NCI-H2081 (cell line): ENCODE measurements at places on chromosomes 4 and X.

GRCh38 chrX:10133980-10134676 lies 22.6 kb upstream of the CLCN4 start:
- DNase-seq: no peak

DNA sequence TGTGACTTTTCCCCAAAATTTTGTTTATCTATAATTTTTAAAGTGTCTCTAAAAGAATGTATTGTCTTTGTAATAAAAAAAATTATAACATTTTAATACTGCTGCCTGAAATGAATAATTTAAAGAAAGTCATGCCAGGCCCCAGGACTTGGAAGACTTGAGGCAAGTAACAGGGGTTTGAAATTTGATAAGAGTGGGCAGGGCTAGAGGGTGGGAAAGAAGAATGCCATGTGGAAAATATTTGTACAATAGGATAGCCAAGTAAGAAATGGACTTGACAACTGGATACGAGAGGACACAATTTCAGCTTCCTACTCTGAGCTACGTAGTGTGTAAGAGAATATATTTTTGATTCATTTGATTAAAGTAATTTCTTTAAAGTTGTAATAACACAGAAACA lies 36.9 kb upstream of the ANKRD50 start:
- DNase-seq: no peak

DNA sequence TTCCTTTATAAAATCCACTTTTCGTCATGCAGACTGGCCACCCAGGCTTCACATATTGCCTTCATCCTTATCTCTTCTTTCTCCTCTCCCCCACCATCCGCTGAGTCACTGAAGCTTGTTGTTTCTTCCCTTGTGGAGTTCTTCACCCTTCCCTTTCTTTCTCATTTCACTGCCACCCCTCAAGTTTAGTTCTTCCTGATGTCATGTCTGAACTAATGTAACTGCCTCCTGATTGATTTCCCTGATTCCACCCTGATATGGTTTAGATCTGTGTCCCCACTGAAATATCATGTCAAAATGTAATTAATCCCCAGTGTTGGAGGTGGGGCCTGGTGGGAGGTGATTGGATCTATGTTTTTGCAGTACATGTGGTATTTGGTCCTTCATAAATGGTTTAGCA lies 151.4 kb downstream of the CPEB2 start:
- no peak for DNase-seq

DNA sequence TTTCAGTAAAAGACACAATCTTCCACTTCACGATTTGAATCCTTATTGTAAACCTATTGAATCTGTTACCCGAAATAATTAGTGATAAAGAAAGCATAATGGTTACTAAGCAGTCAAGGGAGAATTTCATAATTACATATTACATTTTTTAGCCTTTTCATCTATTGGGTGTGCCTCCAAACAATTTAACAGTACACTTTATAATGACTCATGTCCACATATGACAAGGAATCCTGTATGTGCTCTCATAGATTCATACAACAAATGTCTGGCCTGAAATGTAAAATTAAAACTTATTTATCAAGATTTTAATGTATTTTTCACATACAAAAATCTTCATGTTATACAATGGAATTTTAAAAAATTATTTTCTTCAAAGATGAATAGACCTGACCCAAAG lies 39.4 kb downstream of the PPP3CA start:
- no peak for DNase-seq

DNA sequence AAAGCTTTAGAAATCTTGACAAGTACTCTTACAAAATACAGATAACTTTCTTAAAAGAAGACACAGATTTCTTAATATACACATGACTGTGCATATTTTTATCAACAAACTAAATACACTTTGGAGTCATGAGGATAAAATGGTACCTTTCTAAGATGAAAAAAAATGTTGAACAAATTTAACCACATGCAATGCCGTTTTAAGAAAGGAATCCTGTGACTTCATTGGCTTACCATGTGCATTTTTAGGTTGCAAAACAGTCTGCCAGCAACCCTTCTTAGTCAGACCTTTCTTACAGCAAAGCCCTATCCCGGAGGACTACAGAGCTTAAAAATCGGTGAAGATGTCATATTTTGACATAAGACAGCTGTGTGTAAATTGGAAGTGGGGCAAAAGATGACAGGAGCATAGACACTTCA lies 51.7 kb downstream of the GASK1B start:
- no peak for DNase-seq

- DNase-seq: no peak
These were observed 74.6 kb upstream of the NWD2 start for GRCh38 chr4:37169956-37170355.

DNA sequence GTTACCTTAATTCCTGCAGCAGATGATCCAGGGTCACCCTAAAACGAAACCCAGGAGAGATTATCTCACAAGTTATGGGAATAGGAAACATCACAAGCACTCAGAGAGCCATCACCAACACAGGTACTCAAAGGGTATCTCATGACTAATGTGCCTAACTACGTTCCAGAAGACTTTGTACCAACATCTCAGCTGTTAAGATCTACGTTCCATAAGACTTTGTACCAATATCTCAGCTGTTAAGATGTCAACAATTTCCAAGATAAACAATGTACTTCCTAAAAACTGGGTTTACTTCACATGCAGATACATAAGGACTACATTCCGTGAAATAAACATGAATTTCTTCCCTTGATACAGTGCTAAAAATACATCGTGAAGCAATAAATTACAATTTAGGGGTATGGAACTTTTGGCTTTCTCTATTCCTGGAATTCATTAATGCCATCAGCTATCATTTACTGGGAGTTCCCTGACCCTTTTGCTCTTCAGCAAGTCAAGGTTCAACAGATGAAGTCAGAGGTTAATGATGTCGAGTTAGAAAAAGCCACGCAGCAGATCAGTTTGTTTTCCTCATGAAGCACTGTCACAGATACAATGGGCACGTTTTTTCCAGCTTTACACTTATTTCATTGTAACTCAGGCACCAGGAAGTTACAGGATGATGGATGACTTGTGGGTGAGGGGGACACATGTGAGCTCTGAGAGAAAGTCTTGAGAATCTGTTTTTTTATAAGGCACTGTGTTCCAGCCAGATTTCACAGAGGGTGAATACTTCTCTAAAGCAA lies 127.0 kb upstream of the ETNPPL start:
- DNase-seq: no peak

DNA sequence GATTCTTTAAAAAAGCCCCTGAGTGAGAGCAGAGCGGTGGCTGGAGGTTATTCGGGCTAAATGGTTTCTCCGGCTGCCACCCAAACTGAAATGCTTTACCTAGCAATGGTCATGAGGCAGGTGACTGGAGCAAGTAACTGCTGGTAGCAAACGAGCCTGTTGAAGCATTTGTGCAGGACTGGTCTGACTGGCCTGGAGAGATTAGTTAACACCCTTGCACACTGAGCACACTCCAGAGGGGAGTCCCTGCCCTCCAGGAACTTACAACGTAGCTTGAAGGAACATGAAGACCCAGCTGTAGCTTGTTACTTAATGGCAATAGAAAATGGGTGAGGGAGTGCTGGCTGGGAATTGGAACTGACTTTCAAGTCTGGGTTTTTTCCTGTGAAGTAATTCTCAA lies 40.4 kb downstream of the CCNG2 start:
- no peak for DNase-seq

DNA sequence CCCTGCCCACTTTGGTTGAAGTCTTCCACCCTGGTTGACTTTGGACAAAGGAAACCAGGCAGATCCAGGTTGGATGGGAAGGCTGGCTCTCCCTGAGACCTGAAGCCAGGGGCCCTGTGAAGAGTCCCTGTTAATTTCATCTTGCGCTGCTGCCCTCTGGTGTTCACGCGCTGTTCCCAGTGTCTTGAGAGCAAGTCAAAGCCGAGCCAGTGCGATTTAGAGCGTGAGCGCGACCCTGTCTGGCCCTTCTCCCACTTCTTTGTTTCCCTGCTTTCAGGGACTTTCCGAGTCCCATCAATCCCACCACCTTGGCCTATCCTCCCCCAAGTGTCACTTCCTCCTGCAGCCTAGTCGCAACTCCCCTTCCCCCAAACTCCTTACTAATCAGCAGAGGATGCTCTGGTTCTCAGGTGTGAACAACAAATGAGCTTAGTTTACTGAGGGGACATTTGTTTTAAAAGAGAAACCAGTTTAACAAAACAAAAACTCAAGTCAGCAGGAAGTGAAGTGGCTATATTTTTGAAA lies 25.8 kb upstream of the CHRNA9 start:
- DNase-seq: no peak

- no peak for DNase-seq
These were observed 267.1 kb downstream of the PAPSS1 start for GRCh38 chr4:107452717-107453630.

- no peak for DNase-seq
These were observed 243.0 kb upstream of the TEX13A start for GRCh38 chrX:105463473-105463872.

- DNase-seq: no peak
These were observed 147.0 kb upstream of the HPGD start for GRCh38 chr4:174669270-174669669.

- DNase-seq: no peak
These were observed 236.9 kb upstream of the EMCN start for GRCh38 chr4:100754751-100755150.

DNA sequence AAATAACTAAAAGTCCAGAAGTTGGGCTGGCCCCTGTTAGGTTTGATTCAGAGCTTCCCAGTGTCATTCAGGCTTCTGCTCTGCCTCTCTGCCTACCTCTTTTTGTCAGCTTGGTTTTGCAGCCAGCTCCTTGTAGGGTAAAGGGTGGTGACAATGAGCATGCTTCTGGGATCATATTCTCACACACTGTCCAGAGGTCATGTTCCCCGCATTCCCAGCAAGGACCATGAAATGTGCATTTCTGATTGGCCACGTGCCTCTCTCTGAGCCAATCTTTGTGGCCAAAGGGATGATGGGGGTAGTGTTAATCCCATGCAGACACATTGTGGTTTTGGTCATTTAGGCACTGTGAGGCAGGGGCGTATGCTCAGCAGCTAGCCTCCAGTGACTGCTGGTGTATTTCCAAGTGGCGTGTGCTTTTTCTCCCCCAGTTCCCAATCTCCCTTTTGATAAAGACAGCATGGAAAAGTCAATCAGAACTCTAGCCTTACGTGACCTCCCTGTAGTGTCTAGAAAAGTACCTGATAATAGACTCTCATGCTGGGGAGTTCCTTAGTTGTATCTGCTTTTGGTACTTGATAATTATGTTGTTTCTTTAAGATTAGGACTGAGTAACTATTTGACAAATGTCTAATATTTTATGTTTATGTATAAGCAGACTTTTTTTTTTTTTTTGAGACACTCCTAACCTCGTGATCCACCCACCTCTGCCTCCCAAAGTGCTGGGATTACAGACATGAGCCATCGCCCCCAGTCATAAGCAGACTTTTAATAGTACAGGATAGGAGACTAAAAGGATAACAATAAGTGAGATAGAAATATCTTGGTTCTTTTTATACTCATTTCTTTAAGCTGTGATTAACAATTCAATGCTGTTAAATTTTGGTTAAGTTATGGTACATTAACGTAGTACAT lies 57.8 kb downstream of the KIAA0232 start:
- DNase-seq: no peak

DNA sequence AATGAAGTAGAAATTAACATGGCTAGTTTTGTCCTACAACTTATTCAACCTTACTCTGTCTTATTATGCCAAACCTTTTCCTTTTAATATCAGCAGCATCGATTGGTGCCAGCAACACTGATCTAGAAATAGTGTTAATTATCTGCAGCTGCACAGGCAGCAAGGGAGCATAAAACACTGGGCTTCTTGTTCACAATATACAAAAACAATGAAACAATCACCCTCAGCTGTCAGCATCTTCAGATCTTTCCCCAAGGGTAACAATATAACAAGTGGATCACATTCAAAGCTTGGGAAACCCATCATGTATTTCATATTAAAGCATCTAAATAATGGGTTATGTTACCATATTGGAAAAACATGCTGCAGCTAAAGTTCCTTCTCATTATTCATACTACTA lies 238.1 kb downstream of the SPOCK3 start:
- DNase-seq: no peak

GRCh38 chr4:3615386-3616286 lies 83.4 kb upstream of the LRPAP1 start:
- no peak for DNase-seq

DNA sequence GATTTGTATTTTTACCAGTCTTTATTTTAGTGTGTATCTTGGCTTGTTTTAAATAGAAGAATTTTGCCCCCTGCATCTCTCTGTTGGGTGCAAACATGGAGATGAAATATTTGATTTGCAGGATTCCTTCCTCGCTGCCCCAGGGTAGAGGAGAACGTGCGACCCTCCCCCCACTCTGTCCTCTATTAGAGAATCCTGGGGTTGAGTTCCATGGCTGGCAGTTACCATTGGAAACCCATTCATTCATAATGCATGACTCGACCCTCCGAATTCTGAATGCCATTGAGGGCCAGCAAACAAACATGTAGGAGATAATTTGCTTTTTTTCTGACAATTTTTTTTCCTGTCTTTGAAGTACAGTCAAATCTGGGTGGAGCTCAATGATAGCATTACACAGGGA lies 53.7 kb downstream of the TRIM2 start:
- DNase-seq: peak; percentile 29

DNA sequence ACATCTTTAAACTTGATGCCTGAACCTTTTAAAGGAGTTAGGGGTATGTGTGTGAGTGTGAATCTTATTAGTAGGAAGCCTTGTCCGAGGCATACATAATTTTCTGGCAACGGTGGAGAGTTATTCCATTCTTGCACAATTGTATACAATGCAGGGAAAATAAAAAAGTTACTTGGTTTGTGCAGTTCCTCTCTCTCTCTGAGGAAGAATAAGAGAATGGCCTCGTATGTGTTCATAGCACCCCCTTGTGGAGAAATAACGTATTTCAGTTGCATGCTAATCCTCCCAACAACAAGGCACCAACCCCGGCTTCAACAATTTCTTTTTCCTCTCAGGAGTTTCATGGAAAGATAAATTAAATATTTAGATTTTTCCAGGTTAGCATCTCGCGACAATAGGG lies 33.7 kb upstream of the FGF13 start:
- DNase-seq: peak; percentile 0

GRCh38 chrX:44143061-44143602 lies 169.9 kb upstream of the NDP start:
- no peak for DNase-seq

DNA sequence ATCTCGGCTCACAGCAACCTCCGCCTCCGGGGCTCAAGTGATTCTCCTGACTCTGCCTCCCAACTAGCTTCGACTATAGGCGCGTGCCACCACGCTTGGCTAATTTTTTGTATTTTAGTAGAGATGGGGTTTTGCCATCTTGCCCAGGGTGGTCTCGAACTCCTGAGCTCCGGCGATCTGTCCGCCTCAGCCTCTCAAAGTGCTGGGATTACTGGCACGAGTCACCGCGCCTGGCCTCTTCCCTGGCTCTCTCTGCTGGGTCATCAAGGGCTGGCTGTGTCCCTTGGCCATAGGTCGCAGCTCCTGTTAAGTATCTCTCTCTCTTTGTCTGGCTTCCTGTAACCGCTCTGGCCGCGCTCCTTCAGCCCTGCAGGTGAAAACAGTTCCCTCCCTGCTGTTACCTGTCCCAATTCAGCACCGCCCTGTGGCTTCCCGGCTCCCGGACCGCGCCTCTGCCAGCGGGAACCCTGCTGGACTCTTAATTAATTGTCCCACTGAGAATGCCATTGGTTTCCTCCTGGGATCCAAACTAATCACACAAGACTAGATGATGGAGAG lies 1.3 kb upstream of the RGS12 start:
- no peak for DNase-seq

GRCh38 chr4:24598025-24598424 lies 13.7 kb upstream of the DHX15 start:
- DNase-seq: no peak
